ENCODE measurements at places on chromosomes 11 and 22.

- peak; percentile 23 for DNase-seq
Observed at GRCh38 chr11:64036087-64037026, 626 bp downstream of the FLRT1 start.

- DNase-seq: no peak
Observed at GRCh38 chr11:59222464-59223060, 9.8 kb upstream of the MPEG1 start.

DNA sequence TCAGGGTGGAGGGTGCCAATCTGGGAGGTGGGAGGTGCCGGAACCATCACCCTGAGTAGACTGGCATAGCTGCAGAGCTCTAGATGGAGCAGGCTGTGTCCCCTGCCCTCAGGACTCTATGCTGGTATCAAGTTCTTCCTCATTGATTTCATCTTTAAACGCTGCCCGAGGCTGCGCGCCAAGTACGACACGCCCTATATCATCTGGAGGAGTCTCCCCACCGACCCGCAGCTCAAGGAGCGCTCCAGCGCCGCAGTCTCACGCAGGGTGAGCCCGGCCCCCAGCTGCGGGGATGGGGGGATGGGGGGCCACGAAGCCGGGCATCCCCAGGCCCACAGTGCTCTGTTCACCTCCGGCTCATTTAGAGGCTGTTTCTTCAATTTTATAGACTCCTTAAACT lies 52.5 kb downstream of the GRAMD4 start:
- no peak for DNase-seq

- no peak for DNase-seq
Observed at GRCh38 chr11:66706989-66707388, 22.0 kb downstream of the SPTBN2 start.

GRCh38 chr11:72070491-72070890 lies 9.9 kb downstream of the NUMA1 start:
- no peak for DNase-seq
